ENCODE measurements at places on chromosomes 1 and 21. TPM values are rescaled to one million over a fixed set of nuclear protein-coding genes. Genes with fewer than 3 reads are reported as not detected.

The AADACL4 gene
- total RNA-seq = not detected

The RNU1-3 gene
- total RNA-seq = 1,390 TPM

The C1orf226 gene
- total RNA-seq = under 0.01 TPM

The SELENBP1 gene
- total RNA-seq = 125 TPM

The PRMT6 gene
- total RNA-seq = 12.2 TPM

The NR5A2 gene
- 0.12 TPM for total RNA-seq

The ACBD6 gene
- 61.1 TPM for total RNA-seq

The HMCN1 gene
- total RNA-seq = 151 TPM

The SH2D2A gene
- 0.53 TPM for total RNA-seq

The RXFP4 gene
- not detected for total RNA-seq

The TMPRSS15 gene
- total RNA-seq = 0.06 TPM

The PRDM16 gene
- total RNA-seq = 47.1 TPM

The HSD3B2 gene
- not detected for total RNA-seq

The CDA gene
- total RNA-seq = 0.12 TPM

The LRRC53 gene
- total RNA-seq = not detected

The C1orf52 gene
- total RNA-seq = 14.2 TPM

The VHLL gene
- not detected for total RNA-seq

The PEX10 gene
- total RNA-seq = 28.4 TPM

The HSD3B1 gene
- total RNA-seq = not detected

The AADACL3 gene
- not detected for total RNA-seq

The RBM11 gene
- total RNA-seq = not detected

The MYOG gene
- total RNA-seq = not detected

The ASTN1 gene
- under 0.01 TPM for total RNA-seq

The CFHR3 gene
- not detected for total RNA-seq

The TTC39A gene
- 3.3 TPM for total RNA-seq

The SHE gene
- 0.93 TPM for total RNA-seq

The ACTL8 gene
- total RNA-seq = not detected

The TBX15 gene
- 0.25 TPM for total RNA-seq

The MCOLN2 gene
- 4.6 TPM for total RNA-seq

The CYP2J2 gene
- 0.13 TPM for total RNA-seq

The KRTAP19-1 gene
- not detected for total RNA-seq

The CRYBG2 gene
- not detected for total RNA-seq

The PDPN gene
- total RNA-seq = 0.06 TPM

The OR10Z1 gene
- total RNA-seq = not detected

The SOX13 gene
- total RNA-seq = 8.6 TPM

The SYT6 gene
- not detected for total RNA-seq

The FAM78B gene
- 0.25 TPM for total RNA-seq

The SYDE2 gene
- 4.4 TPM for total RNA-seq

The TFF1 gene
- total RNA-seq = not detected

The ATP1A4 gene
- total RNA-seq = not detected

The HNRNPCL2 gene
- total RNA-seq = not detected

The USH2A gene
- under 0.01 TPM for total RNA-seq

The HOOK1 gene
- total RNA-seq = 0.06 TPM

All from aortic smooth muscle cell (primary cell).